ENCODE measurements at places on chromosomes 16 and 17. TPM values are rescaled to one million over a fixed set of nuclear protein-coding genes. Genes with fewer than 3 reads are reported as not detected.

- peak; percentile 42 for DNase-seq
Observed at GRCh38 chr16:75322740-75323139, 71.3 kb upstream of the BCAR1 start.

- DNase-seq, result no peak
Observed at GRCh38 chr16:27826081-27826892, 237.2 kb downstream of the GSG1L start.

DNA sequence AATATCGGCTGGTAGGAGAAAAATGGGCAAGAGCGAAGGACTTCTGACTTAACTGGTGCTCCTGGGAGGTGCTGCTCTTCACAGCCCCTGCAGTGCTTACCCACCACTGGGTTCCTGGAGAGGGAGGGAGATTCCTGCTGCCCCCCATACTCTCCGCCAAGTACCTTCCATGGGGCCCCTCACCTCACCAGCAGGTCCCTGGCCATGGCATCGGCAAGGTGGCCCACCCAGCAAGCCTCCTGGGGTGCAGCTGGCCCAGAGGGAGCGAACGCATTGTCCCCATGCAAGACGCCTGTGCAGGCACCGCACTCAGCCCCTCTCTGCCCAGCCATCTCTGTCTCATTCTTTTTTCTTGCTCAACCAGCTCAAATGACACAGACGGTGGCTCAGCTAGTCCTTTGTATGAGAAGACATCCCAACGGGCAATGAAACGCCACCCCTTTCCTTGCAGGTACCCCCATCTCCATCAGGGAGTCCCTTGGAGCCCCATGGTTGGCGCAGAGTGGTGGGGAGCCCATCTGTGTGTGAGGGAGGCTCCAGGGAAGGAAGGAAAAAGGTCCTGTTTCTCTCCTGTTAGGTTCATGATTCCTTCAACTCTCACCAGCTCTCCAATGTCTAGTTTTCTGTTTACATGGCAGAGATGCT, 9.6 kb upstream of the ALDH3A1 start:
- no peak for DNase-seq

GRCh38 chr17:51347851-51348584, 87.7 kb downstream of the UTP18 start:
- no peak for DNase-seq

- DNase-seq, result peak; percentile 60
Observed at GRCh38 chr17:1462164-1463112, 6.4 kb upstream of the CRK start.

- DNase-seq, result no peak
Observed at GRCh38 chr17:27906623-27907022, 13.5 kb upstream of the LYRM9 start.

DNA sequence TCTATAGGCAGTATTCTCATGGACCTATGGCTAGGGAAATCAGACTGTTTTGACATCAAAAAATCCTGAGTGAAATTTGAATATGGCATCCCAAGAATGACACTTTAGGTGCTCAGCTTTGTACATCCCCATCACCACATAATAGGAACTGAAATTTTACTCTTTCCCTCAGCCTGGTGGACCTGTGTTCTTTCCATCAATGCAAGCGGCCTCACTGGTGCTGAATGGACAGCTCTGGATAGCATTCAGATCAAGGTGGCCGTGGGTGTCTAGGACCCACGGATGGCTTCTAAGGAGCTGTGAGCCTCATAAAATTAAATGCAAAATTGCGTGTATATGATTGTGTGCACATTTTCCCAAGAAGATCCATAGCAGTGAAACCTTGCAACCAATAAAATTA, 152.6 kb downstream of the MAP2K6 start:
- no peak for DNase-seq

The FNDC8 gene
- total RNA-seq, result not detected

The FOXF1 gene
- 31.5 TPM for total RNA-seq

The JMJD8 gene
- 19.8 TPM for total RNA-seq

DNA sequence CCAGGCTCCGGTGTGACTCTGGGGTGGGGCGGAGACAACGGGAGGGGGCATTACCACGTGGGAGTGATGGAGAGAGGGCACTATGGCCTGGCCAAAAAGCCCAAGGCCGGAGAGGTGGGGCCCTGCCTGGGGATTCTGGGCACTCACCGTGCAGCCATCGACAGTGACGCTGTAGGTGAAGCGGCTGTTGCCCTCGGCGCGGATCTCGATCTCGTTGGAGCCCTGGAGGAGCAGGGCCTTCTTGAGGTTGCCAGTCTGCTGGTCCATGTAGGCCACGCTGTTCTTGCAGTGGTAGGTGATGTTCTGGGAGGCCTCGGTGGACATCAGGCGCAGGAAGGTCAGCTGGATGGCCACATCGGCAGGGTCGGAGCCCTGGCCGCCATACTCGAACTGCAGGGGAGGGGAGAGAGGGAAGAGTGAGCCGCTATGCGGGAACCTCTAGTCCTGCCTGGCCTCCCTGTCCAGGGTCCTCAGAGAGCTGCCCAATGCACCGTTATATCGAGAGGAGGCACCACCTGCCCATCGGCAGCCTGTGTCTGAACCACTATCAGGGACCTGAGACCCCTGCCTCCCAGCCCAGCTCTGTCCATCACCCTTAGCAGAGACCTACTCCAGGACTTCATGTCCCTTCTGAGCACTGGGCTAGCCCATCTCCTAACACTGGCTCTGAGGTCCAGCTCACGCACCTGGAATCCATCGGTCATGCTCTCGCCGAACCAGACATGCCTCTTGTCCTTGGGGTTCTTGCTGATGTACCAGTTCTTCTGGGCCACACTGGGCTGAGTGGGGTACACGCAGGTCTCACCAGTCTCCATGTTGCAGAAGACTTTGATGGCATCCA, 15.6 kb downstream of the COL1A1 start:
- DNase-seq, result peak; percentile 71

The SLC5A10 gene
- under 0.01 TPM for total RNA-seq

- DNase-seq, result no peak
Observed at GRCh38 chr16:28845293-28845692, 855 bp downstream of the TUFM start.

- DNase-seq, result no peak
Observed at GRCh38 chr16:70494202-70494770, 29.1 kb downstream of the COG4 start.

GRCh38 chr17:7281953-7282751, 634 bp downstream of the SLC2A4 start:
- DNase-seq, result no peak

The AMFR gene
- 350 TPM for total RNA-seq

The EPN3 gene
- total RNA-seq, result under 0.01 TPM

- peak; percentile 22 for DNase-seq
Observed at GRCh38 chr17:76421044-76421407, 31.9 kb downstream of the UBE2O start.

DNA sequence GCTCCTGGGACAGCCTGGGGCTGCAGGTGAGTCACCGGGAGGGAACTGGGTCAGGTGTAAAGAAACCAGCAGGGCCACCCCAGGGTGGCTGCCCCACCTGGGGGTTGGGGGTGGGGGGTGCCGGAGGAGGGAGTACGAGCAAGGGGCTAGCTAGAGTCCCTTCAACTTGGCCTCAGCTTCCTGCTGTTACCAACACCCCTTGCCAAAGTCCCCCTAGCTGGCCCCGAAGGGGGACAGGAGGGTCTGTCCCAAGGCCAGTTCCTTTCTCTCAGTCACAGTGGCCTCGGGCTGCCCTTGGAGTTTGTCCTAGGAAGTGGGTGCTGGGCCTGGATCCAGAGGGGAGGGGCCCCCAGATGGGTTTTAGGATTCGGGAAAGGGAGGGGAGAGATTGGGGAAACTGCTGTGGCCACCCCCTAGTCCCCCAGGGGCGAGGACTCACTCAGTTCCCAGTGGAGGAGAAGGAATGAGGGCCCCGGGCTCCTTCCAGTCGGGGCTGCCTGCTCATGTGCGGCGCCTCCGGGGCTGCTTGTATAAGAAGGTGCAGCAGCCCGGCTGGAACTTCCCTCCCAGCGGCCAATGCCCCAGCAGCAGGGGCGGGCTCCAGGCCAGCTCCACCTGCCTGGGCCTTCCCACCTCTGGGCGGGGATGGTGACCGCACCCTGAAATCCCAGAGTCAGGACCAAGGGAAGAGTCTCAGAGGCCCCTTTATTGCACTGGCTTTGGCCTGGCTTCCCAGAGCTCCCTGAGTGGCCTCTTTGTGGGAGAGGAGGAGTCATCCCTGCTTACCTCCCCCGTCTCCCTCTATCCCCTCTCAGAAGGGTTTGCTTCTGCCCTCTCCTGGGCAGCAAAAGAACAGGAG, 7.3 kb downstream of the ARHGAP27 start:
- DNase-seq, result peak; percentile 62

DNA sequence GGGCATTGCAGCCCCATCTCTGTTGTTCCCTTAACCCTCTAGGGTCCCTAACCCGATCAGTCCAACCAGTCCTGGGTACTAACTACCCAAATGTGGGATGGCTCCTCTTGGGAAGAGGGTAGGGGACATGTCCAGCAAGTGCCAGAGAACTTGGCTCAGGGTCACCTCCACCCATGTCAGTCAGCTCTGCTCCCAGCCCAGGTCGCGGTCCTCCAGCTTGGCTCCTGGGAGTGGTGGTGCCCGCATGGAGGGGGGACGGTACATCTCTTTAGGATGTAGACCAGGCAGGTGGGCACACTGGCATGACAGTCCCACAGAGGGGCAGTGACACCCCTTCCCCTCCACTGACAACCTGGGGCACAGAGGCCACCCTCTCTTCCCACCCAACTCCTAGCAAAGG, 6.0 kb downstream of the TMUB2 start:
- DNase-seq, result no peak

DNA sequence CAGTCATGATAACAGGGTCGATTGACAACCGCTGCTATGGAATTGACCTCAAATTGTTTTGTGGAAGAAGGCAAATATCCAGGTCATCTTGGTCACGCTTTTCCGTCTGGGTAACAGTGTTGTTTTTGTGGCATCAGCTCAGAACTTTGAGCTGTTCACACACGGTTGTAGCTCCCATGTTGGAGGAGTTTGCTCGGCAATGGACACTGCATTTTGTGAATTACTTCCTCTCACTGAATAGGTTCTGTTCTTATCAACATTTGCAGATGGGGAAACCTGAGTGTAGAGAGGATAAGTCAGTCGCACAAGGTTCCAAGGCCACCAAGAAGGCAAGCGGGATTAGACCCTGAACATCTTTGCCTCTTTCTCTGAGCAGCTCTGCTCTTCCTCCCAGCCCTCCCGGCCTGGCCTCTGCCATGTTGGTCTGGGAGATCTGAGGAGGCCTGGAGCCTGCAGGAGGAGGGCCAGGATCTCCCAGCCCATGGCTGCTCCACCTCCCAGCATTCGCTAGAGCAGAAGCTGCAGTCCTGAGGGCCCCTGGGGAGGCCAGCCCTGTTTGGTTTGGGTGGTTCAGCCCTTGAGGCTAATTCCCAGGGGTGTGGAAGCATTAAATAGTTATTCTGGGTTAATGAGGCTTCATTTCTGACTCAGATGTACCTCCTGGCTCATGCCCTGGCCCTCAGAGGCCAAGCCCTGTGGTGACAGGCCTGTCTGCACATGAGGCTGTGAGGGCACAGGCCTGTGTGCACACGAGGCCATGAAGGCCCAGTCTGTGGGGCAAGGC, 154.1 kb upstream of the PLCG2 start:
- no peak for DNase-seq

Measured in fibroblast of lung (primary cell).